ENCODE measurements at places on chromosomes 3 and 15.

GRCh38 chr3:116863822-116864589 lies 154.4 kb downstream of the TUSC7 start:
- no peak for DNase-seq

- DNase-seq, result no peak
Observed at GRCh38 chr3:150331978-150332568, 76.0 kb upstream of the TSC22D2 start.

DNA sequence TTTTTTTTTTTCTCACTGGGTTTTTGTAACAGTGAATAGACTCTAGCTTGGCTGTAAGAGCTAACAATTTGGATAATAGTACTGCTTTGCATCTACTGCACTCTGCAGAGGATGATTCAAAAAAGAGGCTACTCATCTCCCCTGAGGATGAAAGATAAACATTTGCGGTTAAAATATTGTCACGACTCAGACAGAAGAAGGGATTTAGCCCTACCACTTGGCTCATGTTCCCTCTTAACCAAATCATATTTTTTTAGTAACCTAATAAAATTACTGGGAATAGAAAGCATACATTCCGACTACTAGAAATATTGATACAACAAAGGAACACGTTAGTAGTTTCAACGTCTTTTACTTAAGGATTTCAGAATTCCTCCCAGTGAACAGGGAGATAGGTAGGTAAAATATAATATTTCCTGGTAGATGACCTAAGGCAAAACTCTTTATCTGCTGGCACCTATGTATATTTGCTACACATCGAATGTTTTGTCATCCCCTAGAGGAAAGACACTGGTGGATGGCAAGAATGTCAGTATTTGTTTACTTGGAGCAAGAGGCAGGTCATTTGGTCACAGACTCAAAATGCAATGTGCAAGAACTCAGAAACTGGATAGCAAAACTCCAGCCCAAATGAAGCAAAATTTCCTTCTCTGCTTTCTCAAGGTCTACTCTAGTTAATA lies 110.8 kb downstream of the GREM1 start:
- DNase-seq, result no peak

GRCh38 chr15:57640930-57641682 lies 49.4 kb downstream of the MYZAP start:
- DNase-seq, result no peak

- DNase-seq, result no peak
Observed at GRCh38 chr15:83733206-83733605, 79.3 kb downstream of the ADAMTSL3 start.

- DNase-seq, result no peak
Observed at GRCh38 chr3:119978554-119979208, 115.6 kb downstream of the GSK3B start.

- no peak for DNase-seq
Observed at GRCh38 chr3:52791366-52791765, 3.2 kb upstream of the ITIH3 start.

DNA sequence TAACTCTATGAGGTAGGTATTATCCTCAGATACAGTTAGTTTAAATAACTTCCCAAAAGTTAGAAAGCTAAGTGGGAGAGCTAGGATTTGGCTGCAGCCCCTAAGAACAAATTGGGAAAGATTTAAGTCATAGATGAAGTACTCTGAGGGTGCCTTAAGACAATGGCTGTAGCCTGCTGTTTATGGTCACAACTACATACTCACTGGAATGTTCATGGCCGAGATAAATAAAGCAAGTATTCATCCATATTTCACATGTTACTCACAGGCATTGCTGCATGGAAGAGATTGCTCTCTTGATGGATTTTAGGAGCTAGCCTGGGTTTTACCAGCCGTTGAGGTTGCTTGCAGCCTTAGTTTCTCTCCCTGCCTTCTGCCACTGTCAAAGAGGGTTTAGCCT lies 145.0 kb downstream of the CMSS1 start:
- DNase-seq, result no peak

GRCh38 chr3:112327371-112327951 lies 5.5 kb upstream of the CD200 start:
- DNase-seq, result no peak

- DNase-seq, result no peak
Observed at GRCh38 chr3:88589138-88589537, 439.4 kb downstream of the C3orf38 start.

DNA sequence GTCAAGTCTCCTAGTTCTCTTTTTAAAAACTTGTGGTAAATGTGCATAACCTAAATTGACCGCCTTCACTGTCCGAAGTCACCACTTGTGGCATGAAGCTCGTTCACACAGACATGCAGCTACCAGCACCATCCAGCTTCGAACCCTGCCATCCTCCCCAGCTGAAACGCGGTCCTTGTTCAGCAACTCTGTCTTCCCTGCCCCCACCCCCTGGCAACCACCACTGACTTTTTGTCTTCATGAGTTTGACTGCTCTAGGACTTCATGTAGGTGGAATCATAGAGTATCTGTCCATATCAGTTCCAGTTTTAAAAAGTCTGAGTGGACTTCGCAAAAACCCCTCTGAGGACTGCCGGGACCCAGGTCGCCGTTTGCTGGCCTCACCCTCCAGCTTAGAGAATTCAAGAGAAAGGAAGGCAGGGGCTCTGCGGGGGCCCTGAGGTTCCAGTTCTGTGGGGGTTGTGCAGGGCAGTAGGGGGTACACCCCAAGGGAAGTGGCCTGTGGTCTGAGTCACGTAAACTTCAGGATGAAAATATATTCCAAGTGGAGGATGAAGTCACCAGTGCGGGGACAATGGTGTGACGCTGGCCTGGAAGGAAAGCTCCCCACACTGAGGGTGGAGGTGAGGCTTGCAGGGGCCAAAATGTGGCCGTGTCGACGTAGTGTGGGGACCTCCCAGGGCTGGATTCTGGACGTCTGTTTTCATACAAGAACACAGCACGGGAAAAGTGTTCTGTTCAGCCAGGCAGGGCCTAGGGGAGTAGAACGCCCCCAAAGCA lies 67.6 kb downstream of the ABTB1 start:
- no peak for DNase-seq

GRCh38 chr3:187286467-187287059 lies 5.0 kb downstream of the MASP1 start:
- no peak for DNase-seq

- no peak for DNase-seq
Observed at GRCh38 chr3:191051037-191051436, 148.0 kb upstream of the OSTN start.

GRCh38 chr15:29424118-29424517 lies 154.5 kb upstream of the NSMCE3 start:
- DNase-seq, result no peak

DNA sequence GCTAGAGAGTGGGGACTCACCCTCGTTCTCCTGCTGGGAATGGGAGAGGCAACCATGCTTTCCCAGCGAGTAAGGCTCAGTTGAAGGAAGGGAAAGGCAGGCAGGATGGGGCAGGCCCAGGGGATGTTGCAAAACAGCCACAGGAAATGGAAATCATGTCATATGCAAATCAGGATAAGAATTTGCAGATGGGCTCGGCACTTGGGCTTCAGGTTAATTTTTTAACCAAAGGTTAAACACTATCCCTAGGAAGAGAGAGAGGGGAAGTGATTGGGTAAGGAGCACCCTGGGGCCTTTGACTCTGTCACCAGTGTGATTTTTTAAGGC lies 14.6 kb upstream of the PLA2G4E start:
- DNase-seq, result no peak

DNA sequence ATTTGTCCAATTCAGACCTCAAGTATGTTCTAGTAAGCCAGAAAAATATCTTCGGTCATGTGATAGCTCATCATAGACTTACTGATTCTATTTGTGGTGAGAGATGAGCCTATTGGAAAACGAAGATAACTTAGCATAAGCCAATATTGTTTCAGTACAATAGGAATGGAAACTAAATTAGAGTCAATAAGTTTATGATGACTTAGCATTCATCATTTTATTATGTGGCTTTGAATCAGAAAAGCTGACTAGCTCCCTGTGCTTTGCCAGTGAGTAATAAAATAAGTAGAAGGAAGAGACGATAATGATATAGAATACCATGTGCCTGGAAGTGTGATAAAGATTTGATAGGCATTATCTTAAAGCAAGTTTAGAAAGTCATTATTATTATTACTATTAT lies 605.6 kb downstream of the AGBL1 start:
- DNase-seq, result no peak

DNA sequence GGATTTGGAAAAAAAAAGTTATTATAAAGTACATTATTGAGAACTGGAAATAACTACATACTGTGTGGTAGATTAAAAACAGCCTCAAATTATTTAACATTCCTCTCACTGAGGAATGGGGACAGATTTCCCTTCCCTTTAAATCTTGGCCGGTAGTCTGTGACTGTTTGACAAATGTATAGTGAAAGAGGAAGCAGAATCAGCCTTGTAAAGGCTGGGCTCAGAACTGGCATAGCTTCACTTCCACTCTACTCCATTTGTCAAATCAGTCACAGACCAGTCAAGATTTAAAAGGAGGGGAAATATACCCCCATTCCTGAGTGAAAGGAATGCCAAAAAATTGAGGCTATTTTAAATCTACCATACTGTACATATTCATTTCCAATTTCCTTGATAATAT lies 18.2 kb upstream of the B4GALT4 start:
- no peak for DNase-seq

DNA sequence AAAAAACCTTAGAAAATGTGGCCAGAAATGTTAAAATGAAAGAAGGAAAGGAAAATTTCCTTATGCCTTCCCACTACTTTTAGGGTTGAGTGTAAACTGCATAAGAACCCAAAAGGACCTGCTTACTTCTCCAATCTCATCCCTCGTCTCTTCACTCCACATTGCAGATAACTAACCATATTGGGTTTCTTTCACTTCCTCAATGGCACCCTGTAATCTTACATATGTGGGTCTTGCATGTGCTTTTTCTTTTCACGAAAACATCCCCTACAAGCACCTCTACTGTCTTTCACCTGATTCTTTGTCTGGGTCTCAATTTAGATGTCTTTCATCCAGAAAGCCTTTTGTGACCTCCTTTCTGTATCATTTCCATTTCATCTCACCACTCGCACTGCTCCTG lies 23.1 kb downstream of the EOMES start:
- DNase-seq, result no peak
